ENCODE measurements at places on chromosomes 6 and 20.
A peak's percentile ranks its signal among the peaks of the same experiment; 100 is the strongest.

GRCh38 chr6:135710042-135710441 lies 141.5 kb upstream of the PDE7B start:
- no peak for DNase-seq

- no peak for DNase-seq
Observed at GRCh38 chr6:33847078-33847477, 43.3 kb upstream of the MLN start.

- DNase-seq: no peak
Observed at GRCh38 chr6:24882295-24882694, 53.5 kb downstream of the RIPOR2 start.

DNA sequence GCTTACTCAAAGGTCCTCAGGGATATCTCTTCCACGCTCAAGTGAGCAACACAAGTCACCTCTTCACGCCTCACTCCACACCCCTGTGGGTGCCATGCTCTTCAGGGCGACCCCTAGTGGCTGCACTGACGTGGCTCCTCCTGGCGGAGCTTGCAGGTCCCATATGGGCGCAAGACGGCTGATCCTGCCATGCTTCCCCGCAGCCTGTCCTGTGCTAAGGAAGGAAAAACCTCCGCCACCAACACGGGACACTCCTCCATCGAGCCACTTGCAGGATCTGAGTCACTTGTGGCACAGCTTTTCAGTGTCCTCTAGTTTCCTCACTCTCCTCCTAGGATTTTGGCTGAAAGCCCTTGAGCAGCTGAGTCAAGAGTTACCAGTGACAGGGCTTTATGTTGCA lies 90.7 kb downstream of the KHDC1L start:
- no peak for DNase-seq

DNA sequence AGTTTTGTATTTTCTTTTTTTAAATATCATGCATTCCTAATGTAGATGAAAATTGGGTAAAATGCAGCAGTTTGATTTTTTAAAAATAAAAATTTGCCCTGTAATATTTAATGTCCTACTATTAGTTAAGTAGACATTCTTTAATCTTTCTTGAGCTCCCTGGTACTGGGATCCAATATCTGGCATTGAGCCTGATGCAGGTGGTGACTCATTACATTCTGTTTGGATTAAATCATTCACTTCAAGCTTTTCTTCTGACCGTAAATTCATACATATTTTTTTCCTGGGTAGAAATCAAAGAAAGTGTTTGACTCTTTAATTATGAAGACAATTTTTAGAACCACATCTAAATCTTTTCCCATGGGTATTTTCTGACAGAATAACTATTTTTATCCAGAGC lies 768.8 kb upstream of the SLC35B3 start:
- DNase-seq: no peak

DNA sequence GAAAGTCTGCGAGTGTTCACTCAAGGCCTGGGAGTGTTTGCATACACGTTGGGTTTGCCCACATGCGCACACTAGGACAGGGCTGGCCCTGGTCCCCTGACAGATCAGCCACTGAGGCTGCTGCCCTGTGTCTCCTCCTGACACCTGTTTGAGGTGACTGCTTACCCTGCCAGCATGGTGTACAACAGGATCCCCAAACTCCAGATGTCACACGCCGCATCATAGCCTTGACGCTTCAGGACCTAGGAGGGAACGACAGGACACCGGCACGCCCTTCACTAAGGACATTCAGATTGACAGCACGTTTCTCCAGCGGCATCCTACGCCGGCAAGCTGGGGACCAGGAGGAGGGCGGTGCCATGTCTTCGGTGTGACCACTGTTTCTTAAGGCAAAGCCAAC lies 37.0 kb upstream of the MPC1 start:
- DNase-seq: no peak

DNA sequence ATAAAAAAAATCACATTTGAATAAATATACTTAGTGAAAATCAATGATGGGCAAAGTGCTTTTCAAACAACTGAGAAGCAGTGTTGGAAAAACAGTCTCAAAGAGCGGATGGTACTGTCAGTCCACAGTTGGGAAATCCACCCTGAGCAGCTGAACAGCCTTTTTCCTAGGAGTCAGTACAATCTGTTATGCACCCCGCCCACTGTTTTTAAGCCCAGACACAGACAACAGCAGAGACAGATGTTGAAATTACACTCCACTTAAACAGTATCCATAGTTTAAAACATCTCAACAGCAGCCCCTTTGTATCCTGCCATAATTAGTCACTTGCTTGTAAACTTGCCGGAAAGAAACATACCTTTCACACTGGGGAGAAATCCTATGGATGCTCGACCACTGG lies 372 bp downstream of the KIAA0408 start:
- DNase-seq: no peak

- no peak for DNase-seq
Observed at GRCh38 chr6:79610306-79611009, 20.7 kb upstream of the SH3BGRL2 start.

GRCh38 chr20:37311710-37312355 lies 22.4 kb downstream of the MANBAL start:
- no peak for DNase-seq

DNA sequence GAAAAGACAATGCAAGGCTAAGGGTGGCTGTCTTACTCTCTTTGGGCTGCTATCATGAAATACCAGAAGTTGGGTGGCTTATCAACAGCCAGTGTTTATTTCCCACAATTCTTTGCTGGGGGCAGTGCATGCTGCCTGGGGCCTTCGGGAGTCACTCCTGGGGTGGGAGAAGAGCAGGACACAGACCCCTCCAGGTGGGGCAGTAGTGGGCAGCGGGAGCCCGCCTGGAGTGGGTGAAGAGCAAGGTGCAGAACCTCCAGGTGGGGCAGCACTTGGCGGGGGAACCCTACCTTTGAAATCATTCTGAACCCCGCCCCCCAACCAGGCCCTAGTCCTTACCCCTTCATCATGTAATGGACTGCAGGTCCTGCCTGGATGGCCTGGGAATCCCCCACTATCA lies 69.6 kb upstream of the THBS2 start:
- no peak for DNase-seq

DNA sequence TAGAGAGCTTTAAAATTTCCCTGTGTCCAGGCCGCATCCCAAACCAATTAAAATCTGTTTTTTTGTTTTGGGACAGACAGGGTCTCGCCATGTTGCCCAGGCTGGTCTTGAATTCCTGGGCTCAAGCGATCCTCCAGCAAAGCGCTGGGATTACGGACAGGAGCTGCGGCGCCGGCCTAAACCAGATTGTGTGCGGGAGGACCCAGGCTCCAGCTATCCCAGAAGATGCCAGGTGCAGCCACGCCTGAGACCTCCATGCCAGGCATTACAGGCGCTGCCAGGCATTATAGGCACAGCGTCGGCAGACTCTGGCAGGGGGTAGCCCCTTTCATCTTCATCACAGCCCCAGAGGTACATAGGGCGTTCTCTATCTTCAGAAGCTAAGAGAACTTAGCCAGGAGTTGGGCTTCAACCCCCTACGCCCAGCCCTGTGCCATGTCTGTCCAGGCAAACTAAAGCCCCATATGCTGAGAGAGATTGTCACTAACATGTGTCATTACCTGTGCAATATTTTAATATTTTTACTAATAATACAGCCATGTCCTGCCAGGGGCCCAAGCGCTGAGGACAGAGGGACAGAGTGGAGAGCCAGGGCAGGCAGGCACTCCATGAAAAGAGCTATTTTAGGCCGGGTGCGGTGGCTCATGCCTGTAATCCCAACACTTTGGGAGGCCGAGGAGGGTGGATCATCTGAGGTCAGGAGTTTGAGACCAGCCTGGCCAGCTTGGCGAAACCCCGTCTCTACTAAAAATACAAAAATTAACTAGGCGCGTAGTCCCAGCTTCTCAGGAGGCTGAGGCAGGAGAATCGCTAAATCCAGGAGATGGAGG lies 9.8 kb upstream of the GRM4 start:
- DNase-seq: no peak

GRCh38 chr20:1263853-1264252 lies 2.2 kb upstream of the SNPH start:
- DNase-seq: no peak

DNA sequence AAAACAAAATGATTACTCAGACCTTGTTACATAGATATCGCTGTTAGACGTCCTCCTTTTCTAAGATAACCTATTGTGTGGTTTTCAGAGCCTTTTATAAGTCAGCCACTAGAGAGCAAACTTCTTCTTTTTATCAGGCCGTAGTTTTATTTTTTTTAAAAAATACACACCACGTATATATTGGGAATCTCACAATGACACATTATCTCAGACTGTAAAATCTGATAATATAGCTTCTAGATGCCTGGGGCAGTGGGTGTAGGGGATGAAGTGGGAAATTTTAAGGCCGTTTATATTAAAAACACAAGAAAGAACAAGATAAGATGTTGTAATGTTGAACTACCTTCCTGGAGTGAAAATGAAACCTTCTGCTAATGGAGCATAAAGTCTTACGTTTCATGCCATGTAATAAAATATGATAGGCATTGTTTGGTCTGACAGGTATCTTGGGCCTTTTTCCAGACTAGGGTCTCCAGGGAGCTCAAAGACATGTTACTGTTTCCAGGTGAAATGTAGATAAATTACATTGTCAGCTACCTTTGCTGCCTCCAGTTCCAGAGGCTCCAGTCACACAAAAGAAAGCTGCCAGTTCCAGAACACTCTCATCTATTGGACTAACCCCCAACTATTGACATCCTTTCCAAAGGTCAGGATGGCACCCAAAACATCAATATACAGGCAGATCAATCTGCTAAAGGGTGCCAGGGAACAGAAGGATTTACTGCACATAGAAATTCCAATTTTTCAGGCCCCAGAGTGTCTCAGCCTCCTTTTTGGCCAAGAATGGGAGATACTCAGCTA lies 130.2 kb upstream of the AKIRIN2 start:
- DNase-seq: peak; percentile 75

- DNase-seq: no peak
Observed at GRCh38 chr6:127606131-127606562, 29.2 kb downstream of the C6orf58 start.

GRCh38 chr6:150134280-150134920 lies 8.4 kb upstream of the PPP1R14C start:
- DNase-seq: no peak

DNA sequence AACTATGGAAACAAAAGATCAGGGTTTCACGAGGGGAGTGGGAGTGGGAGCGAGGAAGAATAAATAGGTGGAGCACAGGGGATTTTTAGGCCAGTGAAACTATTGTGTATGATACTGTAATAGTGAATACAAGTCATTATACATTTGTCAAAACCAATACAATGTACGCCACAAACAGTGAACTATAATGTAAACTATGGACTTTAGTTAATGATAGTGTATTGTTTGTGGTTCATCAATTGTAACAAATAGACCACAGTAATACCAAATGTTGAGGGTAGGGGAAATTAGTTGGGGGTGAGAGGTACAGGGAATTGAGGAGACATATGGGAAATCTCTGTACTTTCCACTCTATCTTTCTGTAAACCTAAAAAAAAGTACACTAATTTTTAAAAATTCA lies 218.4 kb downstream of the FRK start:
- DNase-seq: no peak
